ENCODE measurements at places on chromosomes 4 and X. TPM values are rescaled to one million over a fixed set of nuclear protein-coding genes. Genes with fewer than 3 reads are reported as not detected.

EGF gene
- total RNA-seq, result 0.12 TPM

GRCh38 chr4:123819362-123820035 is 422.9 kb downstream of the SPRY1 start:
- no peak for DNase-seq

DNA sequence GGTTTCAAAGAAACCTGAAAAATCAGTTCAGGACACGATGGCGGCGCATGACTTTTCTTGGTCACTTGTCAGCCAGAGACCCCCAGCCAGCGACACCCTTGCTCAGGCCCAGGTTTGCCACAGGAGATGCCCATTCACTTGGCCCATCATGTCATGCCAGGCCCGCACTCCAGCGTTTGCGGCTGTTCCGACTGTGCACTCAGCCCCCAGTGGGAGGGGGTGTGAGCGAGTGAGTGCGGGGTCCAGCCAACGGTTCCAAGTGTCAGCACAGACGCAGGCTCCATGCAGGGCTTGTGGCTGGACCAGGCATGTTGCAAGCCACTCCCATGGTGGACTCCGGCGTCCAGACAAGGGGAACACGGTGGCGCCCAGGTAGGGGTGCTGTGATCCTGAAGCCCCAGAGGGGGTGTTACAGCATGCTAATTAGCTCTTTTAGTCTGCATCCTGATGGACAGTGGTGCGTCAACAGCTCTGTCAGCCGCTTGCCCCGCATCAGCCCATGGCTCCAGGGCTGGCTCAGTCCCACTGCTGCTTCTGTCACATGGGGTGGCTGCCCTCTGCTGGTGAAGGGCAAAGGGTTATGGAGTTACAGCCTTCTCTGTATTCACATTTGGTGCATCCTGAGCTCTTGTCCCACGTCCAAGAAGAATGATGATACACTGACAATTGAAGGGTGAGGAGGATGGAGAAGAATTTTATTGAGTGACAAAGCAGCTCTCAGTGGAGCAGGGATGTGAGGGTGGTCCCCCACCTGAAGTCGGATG is 3.7 kb upstream of the MAEA start:
- no peak for DNase-seq

DNA sequence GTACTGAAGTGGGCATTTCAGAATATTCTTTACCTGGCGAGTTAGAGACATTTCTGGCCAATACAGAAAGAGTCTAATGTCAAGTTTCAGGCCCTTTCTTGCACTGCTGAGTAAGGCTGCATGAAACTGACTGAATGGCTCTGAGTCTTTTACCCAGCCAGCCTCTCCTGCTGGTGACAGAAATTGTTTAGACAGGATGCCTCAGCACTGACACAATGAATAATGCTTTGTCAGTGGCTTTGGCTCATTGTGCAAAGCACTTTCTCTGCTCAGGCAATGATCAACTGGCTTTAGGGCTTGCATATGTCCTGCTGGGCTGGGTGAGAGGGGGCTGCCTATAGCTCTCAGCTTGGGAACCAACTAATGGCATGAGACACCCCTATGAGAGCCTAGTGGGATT is 45.5 kb downstream of the CLNK start:
- no peak for DNase-seq

- no peak for DNase-seq
Observed at GRCh38 chr4:164442180-164442579, 311.8 kb upstream of the SMIM31 start.

GPAT3 gene
- total RNA-seq, result 11.8 TPM

GRCh38 chr4:74402692-74403456 is 37.9 kb downstream of the EREG start:
- DNase-seq, result no peak

GRCh38 chrX:118156953-118157608 is 40.5 kb upstream of the KLHL13 start:
- no peak for DNase-seq

SPACA5B gene
- not detected for total RNA-seq

DNA sequence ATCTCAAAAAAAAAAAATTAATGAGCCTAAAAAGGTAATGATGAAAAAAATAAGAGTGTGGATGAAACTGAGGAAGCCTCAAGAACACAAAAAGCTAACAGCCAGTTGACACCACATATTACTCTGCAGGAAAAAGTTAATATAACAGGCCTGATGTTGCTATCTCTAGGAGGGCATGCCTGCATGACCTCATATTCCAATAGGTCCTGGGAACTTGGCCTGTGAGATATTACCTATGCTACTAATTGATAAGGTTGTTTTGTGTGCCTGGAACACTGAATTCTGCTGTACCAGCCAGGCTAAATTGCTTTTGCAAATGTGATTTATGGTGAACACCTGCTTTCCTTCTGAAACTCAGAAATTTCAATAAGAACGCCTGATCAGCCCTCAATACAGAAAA is 15.9 kb downstream of the SLC9A7 start:
- DNase-seq, result no peak

All from omental fat pad (tissue), 4 donors.